ENCODE measurements at places on chromosomes 12 and 14.

DNA sequence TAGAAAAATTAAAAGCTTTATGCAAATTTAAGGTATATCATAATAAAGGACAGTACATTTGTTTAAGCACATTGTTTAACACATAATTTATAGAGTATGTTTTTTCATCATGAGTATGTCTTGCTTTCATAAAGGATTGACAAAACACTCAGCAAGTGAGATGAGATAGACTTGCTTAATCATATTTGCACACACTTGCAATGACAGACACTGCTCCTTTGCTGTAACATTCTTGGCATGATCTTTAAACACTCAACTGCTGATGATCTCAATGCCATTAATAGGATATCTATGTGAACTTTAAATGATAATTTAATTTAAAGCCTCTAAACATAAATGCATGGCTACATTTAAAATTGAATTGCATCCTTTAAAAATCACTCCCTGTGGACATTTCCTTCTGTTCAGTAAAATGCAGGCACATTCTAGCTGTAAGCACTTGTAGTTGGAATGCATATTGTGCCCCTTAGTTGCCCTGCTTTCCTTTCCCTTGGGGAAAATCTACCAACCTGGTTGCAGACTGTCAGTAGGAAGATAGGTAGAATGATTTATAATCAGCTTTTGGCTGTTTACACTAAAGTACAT is 979.0 kb downstream of the TMTC2 start:
- no peak for DNase-seq

GRCh38 chr12:51867371-51867770 is 18.9 kb upstream of the FIGNL2 start:
- DNase-seq: no peak

- no peak for DNase-seq
These were observed 33.2 kb downstream of the ZNF664 start for GRCh38 chr12:124006085-124006845.

DNA sequence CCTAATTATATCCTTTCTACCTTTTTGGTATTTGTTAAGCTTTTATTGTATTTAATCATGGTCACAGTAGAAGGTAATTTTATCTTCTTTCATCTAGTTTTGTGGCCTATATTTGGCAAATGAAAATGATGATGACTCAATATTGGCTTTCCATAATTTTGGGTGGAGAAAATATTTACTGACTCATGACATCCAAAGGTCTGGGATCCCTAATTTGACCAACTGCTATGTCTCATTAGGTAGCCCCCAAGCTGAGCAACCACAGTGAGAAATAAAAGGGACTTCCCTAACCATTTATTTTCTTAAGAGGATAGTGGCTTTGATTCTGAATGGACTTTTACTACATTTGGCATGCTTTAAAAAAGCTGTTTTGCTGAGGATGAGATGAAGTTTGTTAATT is 289.5 kb downstream of the RMST start:
- DNase-seq: no peak

- no peak for DNase-seq
These were observed 949 bp upstream of the KIF21A start for GRCh38 chr12:39443929-39444209.

DNA sequence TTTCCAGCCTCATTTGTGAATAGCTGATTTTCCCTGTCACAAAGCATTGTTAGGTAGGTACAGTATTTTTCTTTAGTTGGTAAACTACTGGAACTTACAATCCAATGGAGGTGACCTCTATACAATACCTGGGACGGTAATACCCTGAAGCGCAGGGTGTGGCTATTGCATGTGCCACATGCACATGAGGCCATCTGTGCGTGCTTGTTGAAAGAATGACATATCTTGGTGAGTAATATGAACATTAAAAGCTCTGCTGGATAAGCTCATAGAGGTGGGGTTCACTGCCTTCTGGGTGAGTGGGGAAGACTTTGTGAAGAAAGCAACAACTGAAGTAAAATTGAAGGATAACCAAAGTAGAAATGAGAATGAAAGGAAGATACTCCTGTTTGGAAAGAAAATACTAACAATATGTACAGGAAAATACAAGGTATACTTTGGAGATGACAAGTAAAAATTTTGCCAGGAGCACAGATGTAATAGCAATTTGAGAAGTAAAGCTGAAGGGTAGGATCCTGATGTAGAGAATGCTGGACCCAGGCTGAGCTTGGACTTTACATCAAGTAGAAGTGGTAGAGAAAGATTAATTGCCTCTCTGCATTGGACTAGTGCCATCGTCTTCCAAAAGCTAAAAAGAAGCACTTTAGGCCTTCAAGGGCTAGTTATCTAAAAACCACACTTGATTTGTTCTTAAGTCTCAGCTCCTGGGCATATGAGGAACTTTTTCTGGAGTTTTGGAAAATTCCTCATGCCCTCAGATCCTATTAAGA is 97.1 kb downstream of the SLC38A6 start:
- no peak for DNase-seq

GRCh38 chr12:114592946-114593345 is 91.0 kb downstream of the TBX3 start:
- DNase-seq: no peak

- no peak for DNase-seq
These were observed 12.7 kb downstream of the TSPAN11 start for GRCh38 chr12:30939234-30939633.

DNA sequence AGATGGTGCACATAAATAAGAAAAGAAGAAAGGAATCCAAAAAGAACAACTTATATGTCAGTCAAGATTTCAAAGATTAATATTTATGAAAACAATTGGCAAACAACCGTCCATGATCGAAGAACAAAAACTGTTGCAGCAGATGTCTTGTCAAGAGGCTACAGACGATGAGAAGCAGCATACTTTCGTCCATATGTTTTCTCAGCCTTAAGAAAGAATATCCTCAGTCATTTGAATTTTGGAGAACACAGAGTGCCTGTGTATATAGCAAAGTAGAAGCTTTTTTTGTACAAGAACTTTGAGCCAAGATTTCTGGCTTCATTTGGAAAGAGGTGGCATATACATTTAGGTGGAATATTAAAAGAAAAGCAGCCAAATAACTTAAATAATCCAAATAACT is 297.2 kb downstream of the ITPR2 start:
- no peak for DNase-seq

GRCh38 chr14:57171363-57171762 is 97.3 kb downstream of the EXOC5 start:
- DNase-seq: no peak

DNA sequence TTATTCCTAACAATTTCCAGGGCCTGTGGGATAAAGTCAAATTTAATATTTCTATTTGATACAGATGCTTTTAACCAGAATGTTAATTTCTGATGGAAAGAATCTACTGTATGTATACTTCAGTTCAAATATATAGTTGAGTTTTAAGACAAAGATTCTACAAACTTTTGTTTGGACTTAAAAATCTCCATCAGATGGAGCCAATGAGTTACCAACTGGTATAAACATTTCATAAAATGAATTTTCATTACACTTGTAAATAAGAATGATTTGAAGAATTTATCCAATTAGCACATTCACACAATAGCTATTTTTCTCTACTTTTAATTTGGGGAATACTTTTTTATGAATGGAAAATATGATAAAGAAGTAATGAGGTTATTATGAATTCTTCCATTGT is 425.2 kb upstream of the MIS18BP1 start:
- no peak for DNase-seq

DNA sequence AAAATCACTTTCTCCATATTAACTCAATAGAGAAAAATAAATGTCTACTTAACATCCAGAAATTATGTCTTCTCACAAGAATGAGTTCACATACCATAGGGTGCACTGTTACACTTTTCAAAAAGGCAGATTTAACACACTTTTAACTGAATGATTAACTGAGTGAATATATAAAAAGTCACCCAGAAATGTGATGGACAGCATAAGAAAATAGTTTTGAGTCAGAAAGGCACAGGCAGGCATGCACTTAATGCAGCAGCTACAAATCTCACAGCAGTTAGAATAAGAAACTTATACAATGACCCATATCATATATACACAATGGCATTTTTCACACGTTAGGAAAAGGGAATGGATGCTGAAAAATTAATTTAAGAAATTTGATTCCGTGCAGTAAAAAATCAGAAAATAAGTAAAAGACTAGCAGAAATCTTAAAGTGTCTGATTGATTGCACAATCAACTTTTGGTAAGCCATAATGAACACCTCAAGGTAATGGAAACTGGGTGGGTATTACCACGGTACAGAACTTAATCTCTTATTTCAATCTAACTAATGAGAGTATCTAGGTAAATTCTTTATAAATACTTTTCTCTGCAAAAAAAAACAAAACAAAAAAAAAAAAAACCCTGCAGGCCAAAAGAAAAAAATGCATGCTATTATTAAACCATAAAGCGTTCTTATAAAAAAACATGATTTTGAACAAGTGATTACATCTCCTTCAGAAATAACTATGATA is 3.5 kb downstream of the MED13L start:
- DNase-seq: no peak

DNA sequence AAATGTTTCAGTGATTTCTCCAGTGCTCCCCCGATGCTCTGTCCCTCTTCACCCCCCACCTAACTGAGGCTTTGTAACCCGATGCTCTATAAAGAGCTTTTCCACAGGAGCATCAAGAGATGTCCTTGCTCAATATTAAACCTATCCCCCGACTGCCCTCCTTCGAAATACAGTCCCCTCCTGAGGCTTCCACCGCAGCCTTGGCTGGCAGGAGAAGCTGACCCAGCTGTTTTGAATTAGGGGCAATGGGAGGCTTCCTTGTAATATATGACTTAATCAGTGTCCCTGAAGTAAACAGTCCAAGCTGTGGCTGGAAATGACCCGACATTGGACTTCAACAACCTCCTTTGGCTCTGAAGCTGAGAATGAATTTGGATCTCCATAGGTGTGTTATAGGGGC is 62.4 kb downstream of the TMEM30B start:
- no peak for DNase-seq

DNA sequence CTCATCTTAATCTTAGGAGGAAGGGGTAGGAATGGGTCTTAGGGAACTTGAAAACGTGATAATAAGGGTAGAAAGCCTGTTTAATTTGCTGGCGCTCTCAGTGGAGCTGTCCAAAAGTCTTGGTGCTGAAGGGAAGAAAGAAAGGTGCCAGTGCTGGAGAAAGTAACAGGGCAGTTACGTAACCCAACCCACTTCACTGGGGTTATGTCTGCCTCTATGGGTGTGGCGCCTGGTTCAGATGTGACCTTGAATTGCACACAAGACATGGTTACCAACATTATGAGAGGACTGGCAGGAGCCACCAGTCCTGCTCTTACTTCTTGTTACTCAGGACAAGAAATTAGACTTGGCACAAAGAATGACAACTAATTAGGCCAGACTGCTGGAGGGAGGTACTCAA is 18.6 kb upstream of the GPATCH2L start:
- DNase-seq: no peak

DNA sequence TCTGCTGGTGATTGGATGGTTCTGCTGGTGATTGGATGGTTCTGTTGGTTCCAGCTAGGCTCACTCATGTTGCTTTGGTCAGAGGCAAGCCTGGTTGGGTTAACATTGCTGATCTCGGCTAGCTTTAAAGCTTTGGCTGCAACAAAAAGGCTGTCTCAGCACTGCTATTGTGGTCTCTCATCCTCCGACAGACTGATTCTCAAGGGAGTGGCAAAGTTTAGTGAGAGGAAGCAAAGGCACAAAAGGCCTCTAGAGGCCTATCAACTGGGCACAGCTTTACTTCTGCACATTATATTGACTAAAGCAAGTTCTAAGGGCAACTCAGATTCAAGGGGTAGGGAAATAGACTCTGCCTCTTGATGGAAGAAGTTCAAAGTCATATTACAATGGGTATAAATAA is 84.7 kb upstream of the LGR5 start:
- DNase-seq: no peak

GRCh38 chr12:32558903-32559302 is 120.2 kb upstream of the DNM1L start:
- DNase-seq: no peak

- no peak for DNase-seq
These were observed 22.9 kb downstream of the NTN4 start for GRCh38 chr12:95767703-95768102.

DNA sequence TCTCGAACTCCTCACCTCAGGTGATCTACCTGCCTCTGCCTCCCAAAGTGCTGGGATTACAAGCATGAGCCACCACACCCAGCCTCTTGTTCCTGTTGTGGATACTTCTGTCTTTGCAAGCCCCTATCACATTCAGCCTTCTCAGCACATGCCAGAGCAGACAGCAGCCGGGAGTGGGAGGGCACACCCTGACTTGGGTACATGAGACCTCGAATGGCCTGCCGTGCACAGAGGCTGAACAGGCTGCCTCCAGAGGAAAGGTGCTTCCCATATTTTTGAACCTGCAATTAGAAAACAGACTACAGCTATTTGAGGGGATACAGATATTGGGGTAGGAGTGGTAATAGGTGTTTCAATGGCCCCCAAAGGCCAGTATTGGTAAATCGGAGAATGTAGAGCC is 307.3 kb upstream of the DIO3 start:
- DNase-seq: no peak

- DNase-seq: no peak
These were observed 156.5 kb upstream of the RMST start for GRCh38 chr12:97306147-97306546.

DNA sequence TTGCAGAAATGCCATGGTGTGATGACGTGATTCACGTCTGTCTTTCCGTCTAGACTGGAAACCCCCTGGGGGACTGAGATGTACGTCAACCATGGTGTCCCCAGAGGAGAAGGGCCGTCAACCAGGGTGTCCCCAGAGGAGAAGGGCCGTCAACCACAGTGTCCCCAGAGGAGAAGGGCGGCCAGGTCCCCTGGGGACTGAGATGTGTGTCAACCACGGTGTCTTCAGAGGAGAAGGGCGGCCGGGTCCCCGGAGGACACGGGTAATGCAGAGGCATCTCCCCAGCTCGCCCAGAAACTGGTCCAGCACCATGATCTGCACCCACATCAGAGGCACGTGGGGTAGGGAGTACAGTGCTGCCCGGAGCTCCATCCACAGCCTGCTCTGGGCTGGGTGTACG is 30.6 kb upstream of the GALNT9 start:
- DNase-seq: no peak

GRCh38 chr12:8453021-8453513 is 2.7 kb upstream of the CLEC6A start:
- DNase-seq: no peak

DNA sequence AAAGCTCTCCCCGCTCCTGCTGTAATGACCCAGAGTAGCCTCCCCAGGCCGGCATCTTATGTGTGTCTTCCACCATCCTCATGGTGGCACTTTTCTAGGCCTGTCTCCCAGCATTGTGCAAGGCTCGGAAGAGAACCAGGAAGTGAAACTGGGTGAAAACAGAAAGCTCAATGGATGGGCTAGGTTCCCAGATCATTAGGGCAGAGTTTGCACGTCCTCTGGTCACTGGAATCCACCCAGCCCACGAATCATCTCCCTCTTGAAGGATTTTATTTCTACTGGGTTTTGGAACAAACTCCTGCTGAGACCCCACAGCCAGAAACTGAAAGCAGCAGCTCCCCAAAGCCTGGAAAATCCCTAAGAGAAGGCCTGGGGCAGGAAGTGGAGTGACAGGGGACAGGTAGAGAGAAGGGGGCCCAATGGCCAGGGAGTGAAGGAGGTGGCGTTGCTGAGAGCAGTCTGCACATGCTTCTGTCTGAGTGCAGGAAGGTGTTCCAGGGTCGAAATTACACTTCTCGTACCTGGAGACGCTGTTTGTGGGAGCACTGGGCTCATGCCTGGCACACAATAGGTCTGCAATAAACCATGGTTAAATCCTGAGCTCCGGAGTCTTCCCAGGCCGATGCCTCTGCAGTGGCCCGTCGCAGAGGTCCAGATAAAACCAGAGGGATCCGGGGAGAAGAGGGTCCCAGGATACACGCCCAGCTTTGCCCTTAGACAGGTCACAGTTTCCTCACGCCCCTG is 15.6 kb downstream of the ACVRL1 start:
- no peak for DNase-seq
